Esophagus muscularis mucosa (tissue), 4 donors: ENCODE measurements at places on chromosomes 12 and 14. TPM values are rescaled to one million over a fixed set of nuclear protein-coding genes. Genes with fewer than 3 reads are reported as not detected.

DNA sequence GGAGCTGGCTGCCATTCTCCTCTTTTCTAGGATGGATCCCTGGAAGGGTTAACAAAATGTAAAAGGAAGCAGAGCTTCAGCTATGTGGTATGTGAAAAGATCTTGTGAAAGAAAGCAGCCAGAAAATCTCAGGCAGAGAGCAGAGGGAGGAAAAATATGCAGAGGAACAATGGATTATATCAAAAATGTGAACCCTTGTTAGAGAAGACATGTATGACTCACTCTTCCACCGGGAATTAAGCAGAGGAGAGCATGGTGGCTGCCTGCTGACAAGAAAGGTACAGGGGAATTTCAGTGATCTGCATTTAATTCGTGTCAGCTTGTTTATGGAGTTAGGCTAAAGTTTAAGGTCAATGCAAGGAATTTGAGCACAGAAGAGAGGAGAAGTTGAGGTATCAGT, 46.3 kb downstream of the KCNA1 start:
- no peak for DNase-seq

Gene CRIP1
- total RNA-seq: 110 TPM

DNA sequence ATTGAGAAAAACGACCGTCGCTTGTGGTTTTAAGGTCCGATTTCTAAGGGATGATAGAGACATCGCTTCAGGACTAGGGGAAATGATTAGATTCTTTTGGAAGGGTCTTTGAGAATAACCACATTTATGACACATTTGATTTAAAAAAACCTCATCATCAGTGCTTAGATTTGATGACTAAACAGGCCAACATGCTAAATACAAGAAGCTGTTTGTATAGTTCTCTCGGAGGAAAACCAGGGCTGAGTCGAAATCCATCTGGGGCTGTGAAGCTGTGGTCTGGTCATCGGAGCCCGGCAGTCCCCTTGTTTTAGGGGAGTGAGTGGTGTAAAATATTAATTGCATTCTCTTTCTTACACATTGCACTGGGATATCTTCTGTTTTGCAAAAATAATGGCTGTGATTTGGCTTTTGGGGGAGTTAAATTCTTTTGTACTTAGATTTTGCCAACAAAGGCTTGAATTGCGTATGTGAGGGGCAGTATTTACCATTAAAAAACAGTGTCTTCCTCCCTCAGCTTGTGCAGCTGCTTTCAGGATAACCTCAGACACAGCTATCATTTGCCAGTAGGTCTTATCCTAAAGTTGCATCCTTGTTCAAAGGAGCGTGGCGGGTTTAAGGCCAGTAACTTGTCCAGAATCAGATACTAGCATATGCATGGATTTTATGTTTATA, 550 bp downstream of the GNG2 start:
- no peak for DNase-seq

Gene PPP4R4
- total RNA-seq: 0.34 TPM

GRCh38 chr14:61472011-61472672, 150.8 kb downstream of the PRKCH start:
- no peak for DNase-seq

GRCh38 chr12:30043151-30043847, 259.6 kb upstream of the TMTC1 start:
- DNase-seq: no peak

GRCh38 chr14:72120315-72120714, 188.1 kb downstream of the RGS6 start:
- no peak for DNase-seq

Gene INHBE
- total RNA-seq: not detected

GRCh38 chr14:30610787-30611343, 11.3 kb upstream of the SCFD1 start:
- DNase-seq: no peak

Gene CLMN
- total RNA-seq: 7.1 TPM

Gene NCKAP5L
- 15.0 TPM for total RNA-seq

DNA sequence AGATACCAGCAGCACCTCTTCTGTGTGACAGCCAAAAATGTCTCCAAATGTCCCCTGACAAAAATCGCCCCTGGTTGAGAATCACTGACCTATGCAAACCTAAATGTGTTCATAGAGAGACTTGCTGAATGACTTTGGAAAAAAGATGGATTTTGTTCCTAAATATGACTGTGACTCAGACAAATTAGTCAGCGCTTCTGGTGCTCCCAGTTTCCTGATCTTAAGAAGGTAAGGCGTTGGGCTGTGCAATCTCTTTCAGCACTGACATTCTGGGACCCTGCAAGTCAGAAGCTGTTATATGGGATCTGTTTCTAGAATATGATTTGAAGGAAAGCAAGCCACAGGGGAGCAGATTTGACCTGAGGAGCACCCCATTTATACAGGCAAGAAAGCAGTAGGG, 90.6 kb upstream of the PWP1 start:
- DNase-seq: no peak

Gene KRT80
- total RNA-seq: 0.11 TPM

DNA sequence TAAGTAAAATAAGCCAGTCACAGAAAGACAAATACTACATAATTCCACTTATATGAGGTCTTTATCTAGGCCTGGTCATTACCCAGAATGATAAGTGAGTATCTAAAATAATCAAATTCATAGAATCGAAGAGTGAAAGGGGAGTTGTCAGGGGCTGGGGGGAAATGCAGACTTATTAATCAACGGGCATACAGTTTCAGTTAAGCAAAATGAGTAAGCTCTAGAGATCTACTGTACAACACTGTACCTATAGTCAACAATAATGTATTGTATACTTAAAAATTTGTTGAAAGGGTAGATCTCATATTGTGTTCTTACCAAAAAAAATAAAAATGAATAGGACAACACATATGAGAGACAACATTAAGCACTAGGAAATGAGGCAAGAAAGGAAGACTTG, 13.3 kb downstream of the BTBD7 start:
- DNase-seq: no peak

DNA sequence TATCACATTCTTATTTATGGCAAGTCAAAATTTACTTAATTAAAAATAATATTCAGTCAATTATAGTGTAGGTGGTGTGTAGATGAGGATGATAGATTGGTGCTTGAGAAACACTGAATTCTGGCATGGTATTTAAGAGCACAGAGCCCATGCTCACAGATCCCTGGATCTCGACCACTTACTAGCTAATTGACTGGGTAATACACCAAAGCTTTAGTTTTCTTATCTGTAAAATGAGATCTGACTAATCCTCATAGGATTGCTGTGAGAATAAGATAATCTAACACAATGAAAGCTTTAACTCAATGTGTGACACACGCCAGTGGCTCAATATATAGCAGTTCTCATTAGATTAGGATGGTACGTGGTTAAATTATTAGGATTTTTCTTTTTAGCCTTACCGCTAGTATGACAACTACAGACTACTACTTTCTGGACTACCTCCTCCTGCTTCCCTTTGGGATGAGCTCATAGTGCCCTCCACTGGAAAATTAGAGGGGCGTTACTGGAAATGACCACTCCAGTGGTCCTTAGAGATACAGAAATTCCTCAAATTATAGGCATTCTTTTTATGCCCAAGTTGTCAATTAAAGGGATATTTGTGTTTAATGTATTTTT, 482.8 kb upstream of the TBX3 start:
- peak; percentile 66 for DNase-seq

Gene SIX6
- total RNA-seq: not detected

DNA sequence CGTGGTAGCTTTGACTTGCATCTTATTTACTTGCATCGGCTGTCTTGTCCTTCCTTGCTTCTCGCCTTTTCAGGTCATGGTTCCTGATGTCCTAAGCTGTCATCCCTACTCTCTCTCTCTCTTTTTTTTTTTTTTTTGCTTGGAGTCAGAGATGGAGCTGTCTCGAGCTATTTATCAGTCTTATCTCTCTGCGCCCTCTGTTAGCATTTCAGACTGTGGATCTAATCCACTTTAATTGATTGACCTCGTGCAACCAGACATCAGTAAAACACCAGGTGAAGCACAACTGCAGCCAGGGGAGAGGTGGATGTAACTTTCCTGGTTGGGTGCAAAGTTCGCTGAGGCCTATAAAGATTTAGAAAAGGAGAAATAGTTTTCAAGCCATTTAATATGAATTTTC, 554.8 kb downstream of the DIO2 start:
- DNase-seq: no peak

- DNase-seq: no peak
Observed at GRCh38 chr12:30507576-30507975, 188.1 kb downstream of the IPO8 start.

DNA sequence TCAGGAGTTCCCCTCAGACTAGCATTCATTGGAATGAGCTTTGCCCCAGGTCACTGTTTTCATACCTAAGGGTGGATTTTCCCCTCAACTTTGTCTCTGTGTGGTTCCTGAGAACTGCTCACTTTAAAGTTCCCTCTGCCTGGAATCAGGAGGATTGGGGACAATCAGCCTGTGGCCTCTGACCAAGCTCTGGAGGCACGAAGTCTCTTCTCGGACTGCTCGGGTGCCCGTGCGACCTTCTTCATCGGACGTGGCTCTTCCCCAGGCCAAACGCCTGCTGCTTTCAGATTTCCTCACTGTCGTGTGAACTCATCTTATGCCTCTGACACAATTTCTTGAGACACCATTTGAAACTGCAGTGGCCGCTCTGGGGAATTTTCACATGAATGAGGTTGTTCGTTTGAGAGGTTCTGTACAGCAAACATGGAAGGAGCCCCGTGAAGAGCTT, 153.7 kb upstream of the PZP start:
- DNase-seq: no peak

- DNase-seq: peak; percentile 68
Observed at GRCh38 chr14:61101803-61102548, 120.9 kb downstream of the SLC38A6 start.

- no peak for DNase-seq
Observed at GRCh38 chr14:105148604-105149145, 19.9 kb downstream of the JAG2 start.

- DNase-seq: no peak
Observed at GRCh38 chr12:111616177-111616623, 17.1 kb upstream of the ATXN2 start.

DNA sequence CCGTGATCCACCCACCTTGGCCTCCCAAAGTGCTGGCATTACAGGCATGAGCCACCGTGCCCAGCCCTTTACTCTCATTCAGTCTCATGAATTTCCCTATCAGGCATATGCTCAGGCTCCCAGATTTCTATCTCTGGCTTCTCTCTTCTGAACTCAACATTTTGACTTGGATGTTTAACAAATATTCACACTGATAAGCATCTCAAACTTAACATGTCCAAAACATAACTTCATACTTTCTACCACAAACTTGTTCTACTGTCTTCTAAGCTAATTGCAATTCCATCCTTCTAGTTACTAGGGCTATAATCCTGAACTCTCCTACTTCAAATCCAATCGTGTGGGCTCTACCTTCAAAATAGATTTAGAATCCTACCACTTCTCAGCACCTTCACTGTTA, 73.9 kb upstream of the PAWR start:
- no peak for DNase-seq

- no peak for DNase-seq
Observed at GRCh38 chr12:120215766-120216735, 15.1 kb upstream of the RPLP0 start.

DNA sequence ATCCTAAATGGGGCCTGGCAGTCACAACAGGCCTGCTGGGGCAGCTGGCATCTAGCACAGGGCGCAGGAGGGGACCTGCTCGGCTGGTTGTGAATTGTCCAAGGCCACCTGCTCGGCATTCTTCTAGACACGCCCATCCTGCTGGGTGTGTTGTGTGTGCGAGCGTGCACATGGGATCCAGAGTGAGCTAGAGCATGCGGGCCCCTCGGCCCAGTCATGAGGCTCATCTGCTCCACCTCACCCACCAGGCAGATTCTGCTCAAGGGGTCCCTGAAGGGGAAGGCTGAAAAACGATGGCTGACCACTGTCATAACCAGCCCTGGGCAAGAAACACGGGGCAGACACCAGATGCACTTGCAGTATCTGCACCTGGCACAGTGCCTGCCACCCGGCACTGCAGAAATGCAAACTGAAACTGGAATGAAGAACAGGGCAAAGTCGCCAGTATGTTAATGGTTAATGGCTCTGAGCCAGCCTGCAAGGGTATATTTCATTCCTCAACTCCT, 31.8 kb downstream of the MAX start:
- no peak for DNase-seq

Gene AGAP2
- 3.3 TPM for total RNA-seq

DNA sequence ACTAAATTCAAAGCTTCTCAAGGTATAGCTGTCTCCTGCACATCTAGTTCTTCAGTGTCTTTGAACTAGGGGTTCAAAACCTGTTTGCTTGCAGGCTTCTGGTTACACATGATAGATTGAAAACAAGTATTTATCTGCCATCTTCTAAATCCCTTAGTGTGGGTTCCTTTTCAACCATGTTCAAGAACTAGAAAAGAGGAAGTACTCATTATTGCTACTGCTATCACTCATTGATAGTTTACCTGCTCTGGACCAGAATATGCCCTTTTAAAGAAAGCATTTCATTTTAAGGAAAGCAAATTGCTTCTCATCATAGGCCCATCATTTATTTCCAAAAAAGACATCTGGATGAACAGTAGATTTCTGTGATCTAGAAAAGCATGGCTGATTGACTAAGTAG, 37.1 kb upstream of the VSX2 start:
- peak; percentile 4 for DNase-seq

Gene SERPINA9
- total RNA-seq: not detected

Gene SMOC1
- under 0.01 TPM for total RNA-seq

GRCh38 chr12:106131676-106132075, 7.1 kb downstream of the NUAK1 start:
- DNase-seq: no peak

DNA sequence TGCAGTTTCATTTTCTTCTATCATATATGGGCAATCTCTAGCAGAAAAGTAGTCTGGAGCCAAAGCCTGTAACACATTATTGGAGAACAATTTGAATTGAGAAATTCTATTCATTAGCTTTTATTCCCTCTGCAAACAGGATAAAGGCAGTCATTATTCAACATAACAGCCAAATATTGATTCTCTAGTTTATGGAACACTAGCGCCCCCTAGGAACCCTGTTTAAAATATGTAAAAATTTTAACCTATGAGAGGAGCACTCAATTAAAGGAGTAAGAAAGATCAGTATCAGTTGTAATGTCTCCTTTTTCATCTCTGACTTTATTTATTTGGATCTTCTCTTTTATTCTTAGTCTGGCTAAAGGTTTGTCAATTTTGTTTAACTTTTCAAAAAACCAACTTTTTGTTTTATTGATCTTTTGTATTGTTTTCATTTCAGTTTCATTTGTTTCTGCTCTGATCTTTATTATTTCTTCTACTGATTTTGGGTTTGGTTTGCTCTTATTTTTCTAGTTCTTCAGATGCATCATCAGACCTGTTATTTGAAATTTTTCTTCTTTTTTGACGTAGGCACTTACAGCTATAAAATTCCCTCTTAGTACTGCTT, 4.8 kb upstream of the LMNTD1 start:
- DNase-seq: no peak

GRCh38 chr12:32292151-32292550, 107.2 kb upstream of the FGD4 start:
- DNase-seq: no peak

Gene CELA1
- total RNA-seq: not detected

GRCh38 chr12:116143909-116144308, 133.6 kb downstream of the MED13L start:
- no peak for DNase-seq

Gene CLEC7A
- 1.7 TPM for total RNA-seq
